Right kidney (tissue), 9 donors: ENCODE measurements at places on chromosomes 2 and 18.
A peak's percentile ranks its signal among the peaks of the same experiment; 100 is the strongest.

DNA sequence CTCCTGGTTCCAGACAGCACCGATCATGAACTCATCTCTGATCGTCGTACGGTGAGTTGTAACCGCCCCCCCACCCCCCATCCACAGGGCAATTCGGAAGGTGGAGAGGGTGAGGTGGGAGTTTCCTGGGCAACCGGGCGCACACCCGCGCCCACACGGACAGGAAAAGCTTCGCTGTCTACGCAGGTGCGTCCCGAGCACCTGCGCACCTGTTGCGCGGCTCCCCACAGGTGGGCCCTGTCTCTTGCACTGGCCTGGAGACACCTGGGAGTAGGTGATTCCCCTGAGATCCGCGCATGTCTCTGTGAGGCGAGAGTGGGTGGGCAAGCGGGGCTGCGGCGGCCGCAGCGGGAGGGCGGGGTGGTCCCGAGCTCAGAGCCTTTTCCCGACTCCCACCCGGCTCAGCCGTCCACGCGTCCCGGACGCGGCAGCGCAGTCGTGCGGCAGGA lies 459 bp upstream of the ATP6V1C2 start:
- peak; percentile 50 for DNase-seq

GRCh38 chr2:128628206-128628605 lies 309.5 kb upstream of the HS6ST1 start:
- DNase-seq, result no peak

DNA sequence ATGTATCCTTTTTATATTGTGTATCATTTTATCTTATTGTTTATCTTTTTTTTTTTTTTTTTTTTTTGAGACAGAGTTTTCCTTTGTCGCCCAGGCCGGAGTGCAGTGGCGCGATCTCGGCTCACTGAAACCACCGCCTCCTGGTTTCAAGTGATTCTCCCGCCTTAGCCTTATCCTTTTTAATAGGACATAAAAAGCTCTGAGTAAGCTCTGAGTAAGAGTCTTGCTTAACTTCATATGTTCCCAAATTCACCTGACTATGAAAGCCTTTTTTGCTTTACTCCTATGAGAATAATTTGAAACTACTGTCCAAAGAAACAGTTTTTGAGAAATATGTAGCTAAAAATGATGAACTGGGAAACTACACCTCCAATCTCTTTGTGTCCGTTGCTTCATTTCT lies 525.5 kb downstream of the IRS1 start:
- no peak for DNase-seq

DNA sequence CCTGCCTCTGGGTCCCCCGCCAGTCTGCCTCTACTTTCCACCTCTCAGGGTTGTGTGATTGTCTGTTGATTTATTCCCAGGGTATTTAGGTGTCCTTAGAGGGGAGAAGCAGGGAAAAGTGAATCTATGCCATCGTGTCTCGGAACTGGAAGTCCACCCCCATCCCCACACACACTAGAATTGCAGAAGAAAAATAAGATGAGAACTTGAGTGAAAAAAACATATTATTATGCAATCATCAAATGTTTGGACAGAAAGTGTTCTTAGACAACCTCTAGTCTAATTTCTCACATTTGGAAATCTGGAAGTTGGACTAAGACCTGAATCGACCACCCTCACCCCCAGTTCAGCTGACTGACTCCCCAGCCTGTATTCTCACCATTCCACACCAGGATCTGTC lies 14.1 kb upstream of the CASP8 start:
- no peak for DNase-seq
